Hematopoietic multipotent progenitor cell treated with erythropoietin and hydrocortisone succinate and interleukin-3 and kit ligand, for 17 days (in vitro differentiated cells): ENCODE measurements at places on chromosomes 2 and 18.

GRCh38 chr18:28127763-28128658 lies 48.9 kb downstream of the CDH2 start:
- DNase-seq = no peak

DNA sequence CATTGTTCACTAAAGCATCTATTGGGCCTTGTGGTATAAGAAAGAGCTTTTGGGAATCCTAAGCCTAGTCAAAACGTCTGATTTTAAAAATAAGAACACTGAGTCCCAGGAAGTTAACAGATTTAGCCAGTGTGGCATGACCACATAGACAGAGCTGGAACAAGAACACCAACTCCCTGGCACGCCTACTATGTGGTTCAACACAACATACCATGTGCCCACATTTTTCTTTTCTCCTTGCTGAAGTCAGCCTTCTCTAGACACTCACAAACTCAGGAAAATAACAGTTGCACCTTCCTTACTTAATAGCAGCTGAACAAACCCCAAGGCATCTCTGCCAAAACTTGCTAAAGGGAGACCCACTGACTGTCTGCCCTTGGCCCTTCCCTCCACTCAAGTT lies 124.8 kb downstream of the C1D start:
- DNase-seq = no peak

DNA sequence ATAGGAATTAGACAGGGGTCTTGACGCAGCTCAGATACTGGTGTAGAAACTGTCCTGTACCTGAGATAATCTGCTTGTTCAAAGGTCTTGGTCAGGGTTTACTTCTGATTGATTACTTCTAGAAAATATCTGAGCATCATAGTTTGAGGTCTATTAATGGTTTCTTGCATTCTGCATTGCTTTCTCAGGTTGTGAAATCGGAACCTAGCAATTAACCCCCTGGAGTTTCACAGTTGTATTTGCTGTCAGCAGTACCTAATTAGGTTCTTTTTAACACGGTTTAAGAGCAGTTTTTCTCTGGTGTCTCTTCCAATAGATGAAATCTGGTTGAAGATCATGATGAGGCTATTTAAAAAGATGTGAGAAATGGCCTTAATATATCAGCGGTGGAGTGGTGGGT lies 428.6 kb upstream of the SYT4 start:
- no peak for DNase-seq

DNA sequence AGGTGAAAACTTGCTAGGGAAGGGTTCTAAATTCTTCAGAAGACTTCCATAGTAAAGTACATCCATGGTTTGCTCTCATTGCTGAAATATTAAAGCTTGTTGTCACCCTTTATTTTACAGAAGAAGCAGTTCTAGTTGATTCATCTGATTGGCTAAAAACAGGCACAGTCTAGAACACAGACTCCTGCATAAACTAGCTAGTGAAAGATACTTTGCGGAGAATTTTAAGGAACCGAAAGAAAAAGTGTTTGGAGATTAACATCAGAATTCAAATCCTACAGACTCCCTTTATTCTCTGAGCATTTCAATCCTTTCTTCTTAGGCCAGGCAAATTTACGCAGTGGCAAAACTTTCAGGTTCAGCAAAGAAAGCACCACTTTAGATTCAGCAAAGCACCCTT lies 1076.5 kb upstream of the ZEB2 start:
- DNase-seq = no peak

DNA sequence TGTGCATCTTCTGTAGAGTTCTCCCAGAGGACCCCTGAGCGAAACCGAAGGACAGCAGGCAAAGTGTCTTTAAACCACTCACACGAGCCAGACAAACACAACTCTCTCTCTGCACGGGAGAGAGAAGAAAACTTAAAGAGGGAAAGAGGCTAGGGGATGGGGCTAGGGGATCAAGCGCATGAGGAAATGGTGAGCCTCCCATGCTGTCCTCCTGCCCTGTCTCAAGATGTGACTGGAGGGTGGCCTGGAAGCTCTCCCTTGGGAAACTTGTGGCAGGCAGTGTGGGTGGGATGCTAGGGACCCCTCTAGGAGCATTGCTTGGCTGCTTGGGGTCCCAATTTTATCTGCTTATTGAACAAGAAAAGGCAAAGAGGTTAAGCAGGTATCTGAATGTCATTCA lies 44.5 kb downstream of the CYP26B1 start:
- no peak for DNase-seq

GRCh38 chr18:29377346-29377745 lies 1200.4 kb upstream of the CDH2 start:
- no peak for DNase-seq

- DNase-seq = no peak
These were observed 49.9 kb downstream of the RAB31 start for GRCh38 chr18:9757827-9758621.
